ENCODE measurements at places on chromosomes 5 and 9.

- DNase-seq = no peak
Observed at GRCh38 chr5:116032094-116032517, at the start of gene ARL14EPL. Gene ARL14EPL, plus strand, starts transcription at chr5:116032472. Its CDS starts 18,994 bp downstream, at chr5:116051466.

GRCh38 chr5:151697452-151697851 is 10.7 kb upstream of the SPARC start:
- DNase-seq = no peak

GRCh38 chr9:31582561-31582960 is 801.9 kb upstream of the ACO1 start:
- no peak for DNase-seq

- DNase-seq = no peak
Observed at GRCh38 chr5:34498572-34498971, 157.6 kb upstream of the RAI14 start.

- no peak for DNase-seq
Observed at GRCh38 chr5:157126-157715, 34.1 kb upstream of the LRRC14B start.

GRCh38 chr9:22405869-22406659 is 40.6 kb upstream of the DMRTA1 start:
- no peak for DNase-seq

DNA sequence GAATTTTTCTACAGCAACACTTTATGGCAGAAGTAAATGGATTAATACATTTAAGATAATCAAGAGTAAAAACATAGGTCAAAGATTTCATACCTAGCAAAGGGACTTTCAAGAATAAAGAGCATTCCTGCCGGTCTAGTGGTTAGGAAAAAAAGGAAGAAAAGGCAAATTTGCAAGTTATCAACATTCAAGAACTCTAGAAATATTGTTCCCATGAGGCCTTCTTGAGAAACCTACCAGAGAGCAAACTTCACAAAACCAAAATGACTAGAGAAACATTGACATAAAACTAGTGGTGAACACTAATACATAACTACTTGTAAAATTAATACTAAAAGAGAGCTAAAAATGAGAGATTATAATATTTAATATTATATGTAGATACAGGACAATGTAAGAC is 320.2 kb upstream of the RGMB start:
- no peak for DNase-seq

DNA sequence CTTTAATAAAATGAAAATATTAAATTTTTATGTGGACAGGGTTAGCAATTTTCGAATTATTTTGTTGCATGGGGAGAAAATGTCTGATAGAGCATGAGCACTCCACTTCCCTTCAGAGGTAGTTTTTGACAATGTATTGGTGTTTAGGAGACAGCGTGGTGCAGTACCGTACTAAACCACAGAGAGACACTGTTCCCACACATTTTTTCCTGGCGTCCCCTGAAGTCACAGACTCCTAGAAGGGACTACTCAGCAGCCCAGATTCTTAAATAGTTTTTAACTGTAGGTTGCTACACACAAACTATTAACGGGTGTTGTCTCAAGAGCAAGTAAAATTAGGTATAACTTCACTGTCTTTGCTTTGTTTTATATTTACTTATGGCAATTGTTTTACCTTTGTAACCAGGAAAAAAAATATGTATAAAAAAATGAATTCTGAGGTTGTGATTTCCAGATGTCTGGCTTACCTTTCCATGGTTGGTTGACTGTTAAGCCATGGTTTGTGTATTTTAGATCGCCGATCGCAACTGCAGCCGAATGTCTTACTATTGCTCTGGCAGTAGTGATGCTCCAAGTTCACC is 171.2 kb downstream of the DOCK8 start:
- DNase-seq = no peak

DNA sequence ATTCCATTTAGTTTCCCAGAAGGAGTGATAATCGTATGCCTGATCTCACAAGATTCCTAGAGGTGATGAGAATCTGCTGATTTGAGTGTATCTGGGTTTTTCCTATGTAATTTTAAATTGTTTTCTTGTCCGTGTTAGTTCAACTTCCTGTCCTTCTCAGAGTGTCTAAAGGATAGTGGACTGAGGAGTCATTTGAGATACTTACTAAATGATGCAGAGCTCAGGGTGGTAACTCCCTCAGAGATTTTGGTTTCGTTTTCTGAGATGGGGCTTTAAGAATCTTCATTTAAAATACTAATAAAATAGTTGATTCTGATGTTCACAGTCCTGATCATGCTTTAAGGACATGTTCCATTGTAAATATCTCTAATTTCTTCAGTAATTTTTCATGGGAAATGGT is 30.3 kb downstream of the MELK start:
- peak; percentile 31 for DNase-seq

DNA sequence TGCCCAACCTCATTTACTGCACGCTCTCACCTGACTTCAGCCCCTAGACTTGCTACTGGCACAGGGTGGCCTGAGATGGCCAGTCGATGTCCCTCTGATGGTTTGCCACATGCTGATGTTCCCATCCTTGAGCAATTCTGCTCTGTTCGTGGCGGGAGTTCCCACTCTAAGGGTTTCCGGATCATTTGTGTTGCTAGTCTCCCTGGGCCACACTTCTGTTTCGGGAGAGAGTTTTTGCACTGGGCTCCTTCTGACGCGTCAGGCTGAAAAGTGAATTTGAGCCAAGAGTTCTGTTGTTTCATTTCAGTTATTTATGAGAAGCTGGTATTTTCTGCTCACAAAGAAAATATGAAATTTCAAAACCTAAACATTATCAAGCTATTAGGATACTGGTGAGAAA is 597.7 kb downstream of the BNC2 start:
- no peak for DNase-seq

- DNase-seq = no peak
Observed at GRCh38 chr5:150368526-150368925, 11.0 kb downstream of the TCOF1 start.

- DNase-seq = no peak
Observed at GRCh38 chr9:107847978-107848964, 358.7 kb upstream of the KLF4 start.

- no peak for DNase-seq
Observed at GRCh38 chr5:75049456-75050351, 2.7 kb downstream of the GCNT4 start.

GRCh38 chr5:172097356-172097755 is 90.7 kb downstream of the STK10 start:
- DNase-seq = no peak

- DNase-seq = no peak
Observed at GRCh38 chr5:20109326-20109725, 121.3 kb upstream of the CDH18 start.

GRCh38 chr9:89340332-89340731 is 22.0 kb downstream of the SECISBP2 start:
- DNase-seq = no peak

- no peak for DNase-seq
Observed at GRCh38 chr9:132441404-132441803, 31.4 kb downstream of the CFAP77 start.

- DNase-seq = no peak
Observed at GRCh38 chr5:42517164-42517563, 93.9 kb downstream of the GHR start.

DNA sequence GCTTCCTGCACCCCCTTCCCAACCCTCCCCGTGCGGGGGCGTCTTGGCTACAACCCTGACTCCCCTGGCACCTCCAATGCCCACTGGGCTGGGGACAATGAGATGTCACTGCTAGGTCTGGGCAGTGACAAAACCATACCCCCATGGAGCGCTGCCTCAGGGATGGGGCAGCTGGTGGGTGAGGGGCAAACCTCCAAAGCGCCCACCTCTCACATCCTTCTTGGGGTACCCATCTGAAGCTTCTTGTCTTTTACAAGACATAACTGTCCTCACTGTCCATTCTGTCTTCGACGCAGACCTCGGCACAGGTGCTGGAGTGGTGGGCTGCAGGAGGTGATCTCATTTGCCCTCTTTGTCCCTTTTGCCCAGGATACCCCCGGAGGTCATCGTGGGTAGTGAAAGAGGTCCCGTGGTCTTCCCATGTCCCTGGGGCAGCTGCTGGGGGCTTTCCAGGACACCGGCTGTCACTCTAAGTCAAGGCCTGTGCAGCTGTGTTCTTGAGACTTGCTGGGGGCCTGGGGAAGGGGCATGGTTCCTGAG is 27.8 kb upstream of the CSF1R start:
- DNase-seq = no peak

All from T-helper 2 cell (primary cell).